ENCODE measurements at places on chromosomes 11 and 22. TPM values are rescaled to one million over a fixed set of nuclear protein-coding genes. Genes with fewer than 3 reads are reported as not detected.

DNA sequence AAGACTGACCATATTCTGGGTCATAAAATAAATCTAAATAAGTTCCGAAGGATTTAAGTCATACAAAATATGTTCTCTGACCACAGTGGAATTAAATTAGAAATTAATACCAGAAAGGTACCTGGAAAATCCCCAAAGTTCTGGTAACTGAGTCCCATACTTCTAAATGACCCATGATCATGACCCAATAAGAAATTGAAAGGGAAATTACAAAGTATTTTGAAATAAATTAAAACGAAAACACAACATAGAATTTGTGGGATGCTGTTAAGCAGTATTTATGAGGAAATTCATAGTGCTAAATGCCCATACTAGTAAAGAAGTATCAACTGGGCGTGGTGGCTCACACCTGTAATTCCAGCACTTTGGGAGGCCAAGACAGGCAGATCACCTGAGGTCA, 23.4 kb upstream of the IL10RA start:
- no peak for DNase-seq

GRCh38 chr22:45007391-45008185, 2.2 kb downstream of the PHF21B start:
- peak; percentile 91 for DNase-seq

- DNase-seq, result no peak
These were observed 76.2 kb downstream of the SLC1A2 start for GRCh38 chr11:35343033-35343598.

DNA sequence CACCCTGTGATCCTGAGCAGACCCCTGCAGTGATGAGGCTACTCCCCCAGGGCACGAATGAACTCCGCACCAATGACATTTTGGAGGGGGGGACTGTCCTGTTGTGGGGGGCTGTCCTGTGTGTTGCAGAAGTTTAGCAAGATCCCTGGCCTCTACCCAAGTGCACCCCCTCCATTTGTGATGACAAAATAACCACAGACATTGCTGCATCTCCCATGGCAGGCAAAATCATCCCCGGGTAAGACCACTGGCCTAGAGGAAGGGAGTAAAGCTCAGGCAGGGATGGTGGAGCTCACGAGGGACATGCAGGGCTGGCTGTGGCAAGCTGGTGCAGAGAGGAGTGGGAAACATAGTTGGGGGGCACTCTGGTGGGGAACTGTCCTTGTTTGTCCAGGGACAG, 40.6 kb downstream of the NECTIN1 start:
- DNase-seq, result no peak

GRCh38 chr11:8087185-8087584, 6.2 kb downstream of the TUB start:
- peak; percentile 70 for DNase-seq

DNA sequence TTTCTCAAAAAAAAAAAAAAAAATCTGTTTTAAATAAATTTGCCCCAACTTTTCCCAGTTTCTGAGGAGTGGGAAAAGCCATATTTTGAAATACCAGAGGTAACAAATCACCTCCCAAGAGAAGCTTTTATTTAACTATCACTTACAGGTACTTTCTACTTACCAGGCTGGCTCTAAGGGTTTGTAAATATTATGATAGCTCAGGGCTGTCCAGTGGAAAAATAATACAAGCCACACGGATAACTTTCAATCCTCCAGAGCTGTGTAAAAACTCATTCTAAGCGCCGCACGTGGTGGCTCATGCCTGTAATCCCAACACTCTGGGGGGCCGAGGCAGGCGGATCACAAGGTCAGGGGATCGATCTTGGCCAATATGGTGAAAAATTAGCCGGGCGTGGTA, 5.6 kb upstream of the SEC14L4 start:
- DNase-seq, result peak; percentile 13

GRCh38 chr11:19084661-19085315, 24.3 kb upstream of the MRGPRX2 start:
- DNase-seq, result no peak

DNA sequence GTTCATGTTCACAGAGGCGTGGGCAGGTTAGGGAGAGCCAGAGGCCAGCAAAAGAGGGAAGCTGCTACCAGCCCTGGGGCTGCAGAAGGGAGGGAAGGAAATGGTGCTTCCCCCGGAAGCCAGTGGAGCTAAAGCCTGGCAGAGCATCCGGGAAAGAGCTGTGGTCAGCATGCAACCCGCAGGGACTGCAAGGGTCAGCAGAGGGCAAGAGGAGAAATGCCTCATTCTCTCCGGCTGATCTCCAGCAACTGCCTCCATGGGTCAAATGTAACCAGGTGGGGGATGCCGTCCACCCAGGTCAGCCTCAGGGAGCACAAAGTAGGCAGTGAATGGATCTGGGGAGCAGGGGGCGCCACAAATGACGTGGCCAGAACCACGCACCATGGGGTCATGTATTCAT, 36.9 kb upstream of the PRR5 start:
- DNase-seq, result no peak

DNA sequence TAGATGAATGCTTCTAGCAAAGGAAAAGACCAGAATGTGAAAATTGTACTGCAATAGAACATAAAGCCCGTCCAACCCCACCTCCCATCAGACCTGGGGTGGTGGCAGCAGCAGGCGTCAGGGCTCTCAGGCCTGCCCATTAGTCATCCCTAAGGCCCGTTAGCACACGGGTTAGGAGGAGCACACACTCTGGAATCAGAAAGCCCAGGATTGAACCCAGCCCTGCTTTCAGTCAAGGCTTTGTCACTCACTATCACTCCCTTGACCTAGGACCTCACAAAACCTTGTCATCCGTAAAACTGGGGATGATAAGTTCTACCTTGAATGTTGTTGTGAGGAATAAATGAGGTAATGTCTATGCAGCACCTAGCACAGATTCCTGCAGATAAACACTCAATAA, 26.9 kb downstream of the MICAL3 start:
- DNase-seq, result no peak

- DNase-seq, result peak; percentile 5
These were observed 629.5 kb downstream of the BRD1 start for GRCh38 chr22:49197986-49198704.

GRCh38 chr11:113568566-113568965, 93.4 kb upstream of the DRD2 start:
- DNase-seq, result no peak

DNA sequence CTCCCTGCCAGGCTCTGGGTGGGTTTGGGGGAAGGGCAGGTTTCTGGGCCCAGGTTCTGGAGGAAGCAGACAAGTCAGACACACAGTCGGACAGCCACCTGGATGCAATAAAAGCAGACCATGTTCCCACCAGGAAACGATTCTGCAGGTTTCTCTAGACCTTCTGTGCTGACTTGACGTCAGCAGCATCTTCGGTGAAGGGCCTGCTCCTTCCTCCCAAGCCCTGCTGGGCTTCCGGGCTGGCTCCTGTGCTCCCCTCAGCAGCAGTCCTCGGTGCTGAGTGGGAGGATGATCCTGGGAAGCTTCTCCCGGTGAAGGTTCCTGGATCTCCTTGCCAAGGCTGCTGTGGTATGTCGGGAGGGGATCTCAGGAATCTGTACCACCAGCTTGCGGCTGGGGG, 240.0 kb downstream of the GRIK4 start:
- no peak for DNase-seq

GRCh38 chr22:24437741-24438328, 10.4 kb downstream of the ADORA2A start:
- no peak for DNase-seq

DNA sequence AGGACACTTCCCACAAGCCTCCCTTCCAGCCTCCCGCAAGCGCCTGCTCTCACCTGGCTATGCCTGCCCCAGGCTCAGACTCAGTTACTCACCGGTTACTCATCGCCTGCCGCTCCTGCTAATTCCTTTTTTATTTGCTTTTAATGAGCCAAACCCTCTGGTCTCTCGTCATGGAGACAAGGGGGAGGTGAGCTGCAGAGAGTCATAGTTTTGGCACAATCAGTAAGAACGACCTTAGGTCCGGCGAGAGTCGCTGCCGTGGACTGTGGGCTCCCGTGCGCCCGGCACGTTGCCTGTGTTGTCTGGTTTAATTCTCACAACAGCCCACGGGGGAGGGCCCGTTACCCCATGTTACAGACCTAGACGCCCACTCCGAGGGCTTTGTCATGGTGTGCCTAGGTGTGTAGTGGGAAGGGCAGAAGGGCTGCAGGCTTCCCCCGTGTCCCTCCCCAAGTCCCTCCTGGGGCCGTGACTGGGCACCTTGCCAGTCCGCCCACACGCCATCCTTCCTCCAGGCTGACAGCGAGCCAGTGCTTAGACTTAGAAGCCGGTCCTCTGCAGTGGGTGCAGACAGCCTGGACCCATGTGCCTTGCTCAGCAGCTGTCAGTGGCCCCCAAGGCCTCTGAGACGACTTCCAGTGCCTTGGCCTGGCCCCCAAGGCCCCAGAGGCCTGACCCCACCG, 42.2 kb downstream of the WNT7B start:
- DNase-seq, result no peak

DNA sequence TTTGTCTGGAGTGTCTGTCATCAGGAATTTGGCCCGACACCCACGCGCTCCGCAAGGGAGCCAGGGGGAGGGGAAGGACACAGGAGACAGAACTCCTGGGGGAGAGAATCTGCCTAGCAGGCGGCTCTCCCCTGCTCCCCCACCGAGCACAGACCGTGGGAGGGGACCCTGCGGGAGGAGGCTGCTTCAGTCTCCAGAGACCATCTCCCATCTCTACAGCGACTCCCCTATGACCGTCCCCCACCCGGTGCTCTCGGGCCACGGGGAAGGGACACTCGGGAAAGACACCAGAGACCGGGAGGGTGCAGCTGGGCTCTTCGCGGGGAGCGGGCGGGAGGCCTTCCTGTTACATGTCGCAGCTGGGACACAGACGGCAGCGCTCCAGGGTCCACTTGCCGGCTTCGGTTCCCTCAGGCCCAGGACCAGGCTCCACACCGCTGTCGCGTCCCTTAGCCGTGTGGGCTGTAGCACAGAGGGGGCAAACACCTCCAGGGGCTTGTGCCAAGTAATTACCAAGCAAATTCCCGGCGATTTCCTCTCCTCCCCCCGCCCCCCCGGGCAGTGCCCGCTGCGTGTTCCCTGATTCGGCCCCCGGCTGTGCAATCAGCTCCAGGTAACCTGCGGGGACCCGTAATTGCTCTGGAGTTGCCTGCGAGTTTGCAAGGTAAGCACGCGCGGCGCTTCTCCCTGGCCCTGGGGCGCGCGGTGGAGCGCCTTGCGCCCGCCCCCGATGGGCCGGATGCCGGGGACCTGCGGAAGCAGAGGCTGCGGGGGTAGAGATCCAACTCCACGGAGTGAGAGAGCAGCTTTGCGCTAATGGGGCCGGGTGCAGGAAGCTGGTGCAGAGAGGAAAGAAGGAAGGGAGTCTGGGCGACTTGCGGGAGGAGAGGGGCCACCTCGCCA, 155.1 kb upstream of the CADM1 start:
- peak; percentile 51 for DNase-seq

DNA sequence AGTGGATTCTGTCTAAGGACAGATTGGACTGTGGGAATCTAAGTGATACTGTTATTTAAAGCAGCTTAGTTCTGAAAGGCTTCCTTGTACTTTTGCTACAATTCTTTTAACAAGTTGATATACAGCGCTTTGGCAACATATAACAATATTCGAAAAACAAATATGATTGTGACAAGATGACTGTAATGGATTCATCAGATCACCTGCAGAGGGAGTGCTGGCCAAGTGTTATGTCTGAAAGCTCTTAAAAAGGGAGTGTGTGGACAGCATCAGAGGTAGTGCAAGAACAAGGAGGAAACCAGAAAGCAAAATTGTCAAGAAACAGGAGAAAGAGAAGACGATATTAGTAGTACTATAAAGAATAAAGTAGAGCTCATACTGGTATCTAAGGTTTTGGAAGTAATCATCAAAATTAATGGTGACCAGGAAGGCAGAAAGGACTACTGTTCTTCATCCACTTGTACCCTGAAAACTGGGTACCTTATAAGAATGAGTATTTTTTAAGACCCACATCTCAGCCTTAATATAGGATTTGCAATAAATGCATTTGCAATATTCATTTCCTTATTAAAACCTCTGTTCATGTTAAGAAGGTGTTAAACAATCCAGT, 1112.0 kb upstream of the CCDC90B start:
- DNase-seq, result no peak

DNA sequence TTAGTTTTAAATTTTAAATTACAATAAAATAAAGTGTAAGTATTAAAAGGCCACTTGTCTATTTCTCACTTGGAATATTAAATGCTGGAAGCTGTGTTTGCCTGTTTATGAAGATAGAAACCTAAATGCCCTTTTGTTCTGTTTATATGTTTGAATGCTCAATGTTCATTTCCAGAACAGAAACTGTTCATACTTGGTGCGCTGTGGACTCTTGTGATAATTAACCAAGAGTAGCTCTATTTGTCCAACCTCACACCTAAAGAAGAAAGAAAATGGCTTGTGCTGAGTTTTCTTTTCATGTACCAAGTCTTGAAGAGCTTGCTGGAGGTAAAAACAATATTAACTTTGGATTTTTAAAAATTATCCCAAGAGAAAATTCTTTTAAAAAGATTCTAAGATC, 5.7 kb downstream of the C11orf54 start:
- no peak for DNase-seq

GRCh38 chr11:55811067-55811466, at the start of gene OR5L1:
Gene OR5L1 (plus strand): TSS chr11:55811367. CDS start chr11:55811467, 100 bp downstream.
- DNase-seq, result no peak

Gene NTM
- 13.8 TPM for total RNA-seq

Gene DBX1
- 0.15 TPM for total RNA-seq

Gene TRIM49
- total RNA-seq, result not detected

Gene GDPD4
- total RNA-seq, result not detected

Gene HPX
- total RNA-seq, result 1.0 TPM
